NCI-H1694 (cell line): ENCODE measurements at places on chromosomes 6 and 20.

DNA sequence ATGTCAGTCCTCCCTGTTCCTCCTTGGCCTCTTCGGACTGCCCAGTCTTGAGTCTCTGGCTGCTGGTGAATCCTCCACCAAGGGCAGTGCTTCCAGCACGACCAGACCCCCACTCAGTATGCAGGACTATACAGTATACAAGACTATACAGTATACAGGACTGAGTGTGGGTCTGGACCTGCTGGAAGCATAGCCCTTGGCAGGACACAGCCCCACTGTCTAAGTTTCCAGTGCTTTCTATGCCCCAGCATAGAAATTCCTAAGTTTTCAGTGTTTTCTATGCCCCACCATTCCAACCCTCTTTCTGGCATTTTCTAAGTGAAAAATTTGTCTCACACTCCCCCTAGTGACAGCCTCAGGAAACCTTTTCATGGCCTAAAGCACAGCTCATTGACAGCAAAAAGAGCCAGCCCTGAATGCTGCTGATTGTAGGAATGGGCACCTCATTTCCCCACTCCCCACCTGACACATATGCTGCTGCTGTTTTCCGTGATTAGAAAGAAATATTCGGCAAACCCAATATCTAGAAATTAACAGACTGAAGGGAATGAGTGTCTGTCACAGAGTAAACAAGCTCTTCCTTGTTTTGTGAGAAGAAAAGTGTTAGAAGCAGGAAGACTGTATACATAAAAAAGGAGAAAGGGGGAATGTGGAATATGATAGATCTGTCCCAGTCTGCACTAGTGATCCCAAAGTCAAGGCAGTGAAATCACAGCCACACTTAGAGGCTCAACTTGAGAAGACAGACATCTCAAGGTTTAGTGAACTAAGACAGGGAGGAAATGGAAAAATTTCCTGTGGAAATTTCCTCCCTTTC is 206.9 kb downstream of the IBTK start:
- DNase-seq = peak; percentile 9

- DNase-seq = no peak
These were observed 864.2 kb downstream of the KIF16B start for GRCh38 chr20:15708984-15709598.

DNA sequence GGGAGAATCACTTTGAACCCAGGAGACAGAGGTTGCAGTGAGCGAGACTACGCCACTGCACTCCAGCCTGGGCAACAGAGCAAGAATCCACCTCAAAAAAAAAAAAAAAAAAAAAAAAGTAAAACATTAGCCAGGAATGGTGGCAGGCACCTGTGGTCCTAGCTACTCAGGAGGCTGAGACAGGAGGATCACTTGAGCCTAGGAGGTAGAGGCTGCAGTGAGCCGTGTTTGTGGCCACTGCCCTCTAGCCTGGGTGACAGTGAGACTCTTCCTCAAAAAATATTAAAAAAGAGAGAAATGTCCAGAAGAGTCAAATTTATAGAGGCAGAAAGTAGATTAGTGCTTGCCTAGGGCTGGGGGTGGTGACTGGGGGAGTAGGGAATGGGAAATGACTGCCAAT is 6.8 kb upstream of the PIGU start:
- no peak for DNase-seq

DNA sequence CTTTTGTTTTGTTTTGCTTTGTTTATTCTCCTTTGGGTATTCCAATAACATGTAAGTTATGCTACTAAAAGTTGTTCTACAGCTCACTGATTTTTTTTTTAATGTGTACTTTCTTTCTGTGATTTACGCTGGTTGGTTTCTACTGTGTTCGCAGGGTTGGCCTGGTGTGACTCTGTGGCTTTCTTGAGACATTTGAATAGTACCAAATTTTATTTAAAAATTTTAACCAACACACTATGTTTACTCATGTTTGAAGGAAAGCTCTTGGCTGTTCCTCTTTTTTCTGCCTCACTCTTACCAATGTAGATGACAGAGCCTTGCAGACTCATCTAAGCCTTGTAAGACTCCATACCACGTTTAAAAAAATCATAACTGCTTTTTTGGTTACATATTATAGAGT is 1784.9 kb upstream of the DEFB115 start:
- no peak for DNase-seq

DNA sequence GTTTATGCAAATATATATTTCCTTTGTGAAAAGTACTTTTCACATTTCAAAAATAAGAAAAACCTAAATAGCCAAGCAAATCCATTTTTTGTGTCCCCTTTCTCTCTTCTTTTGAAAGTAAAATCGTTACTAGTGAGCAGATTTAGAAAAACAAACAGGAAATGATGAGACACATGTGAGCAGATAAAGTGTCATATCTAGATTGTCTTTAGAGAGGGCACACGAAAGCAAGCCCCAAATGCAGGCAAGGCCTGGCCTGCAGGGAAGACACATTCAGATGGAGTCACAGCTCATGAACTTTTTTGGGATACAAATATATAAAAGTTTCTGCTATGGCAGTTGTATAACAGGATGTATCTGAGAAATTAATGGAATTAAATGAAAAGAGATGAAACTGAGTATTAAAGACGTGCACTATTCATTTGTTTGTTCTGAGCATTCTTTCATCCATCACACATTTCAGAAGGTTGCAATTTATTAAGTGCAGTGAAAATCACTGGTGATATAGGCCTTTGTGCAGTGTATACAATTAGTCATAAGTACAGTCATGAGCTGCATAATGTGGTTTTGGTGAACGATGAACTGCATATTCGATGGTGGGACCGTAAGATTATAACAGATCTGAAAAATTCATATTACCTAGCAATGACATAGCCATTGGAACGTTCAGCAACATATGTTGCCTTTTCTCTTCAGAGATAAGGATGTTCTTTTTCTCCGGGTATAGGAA is 101.4 kb downstream of the PACRG start:
- no peak for DNase-seq

- DNase-seq = no peak
These were observed 121.4 kb upstream of the LY86 start for GRCh38 chr6:6466967-6467761.

GRCh38 chr6:15194453-15194852 is 51.4 kb upstream of the JARID2 start:
- no peak for DNase-seq

GRCh38 chr6:35573495-35574110 is 60.9 kb upstream of the TULP1 start:
- DNase-seq = no peak

- no peak for DNase-seq
These were observed 1303.8 kb upstream of the ADGRB3 start for GRCh38 chr6:67331304-67331703.

DNA sequence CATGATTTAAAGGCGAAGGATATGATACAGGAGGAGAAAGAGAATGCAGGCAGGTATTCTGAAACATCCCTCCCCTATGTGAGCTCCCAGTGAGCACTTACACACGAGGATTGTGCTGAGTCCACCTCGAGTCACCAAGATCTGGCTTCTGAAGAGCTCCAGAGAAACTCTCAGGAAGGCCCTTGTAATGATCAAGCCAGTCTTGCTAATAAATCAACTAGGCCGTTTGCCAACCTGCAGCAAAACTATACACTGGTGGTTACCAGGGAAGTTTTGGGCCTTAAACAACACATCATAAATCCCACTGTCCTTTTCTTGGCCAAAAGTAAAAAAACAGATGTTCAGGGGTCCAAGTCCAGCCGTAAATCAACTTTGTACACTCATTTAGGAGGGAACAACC is 79.2 kb downstream of the STXBP5 start:
- DNase-seq = no peak

GRCh38 chr6:145954985-145955384 is 9.2 kb downstream of the SHPRH start:
- DNase-seq = no peak

DNA sequence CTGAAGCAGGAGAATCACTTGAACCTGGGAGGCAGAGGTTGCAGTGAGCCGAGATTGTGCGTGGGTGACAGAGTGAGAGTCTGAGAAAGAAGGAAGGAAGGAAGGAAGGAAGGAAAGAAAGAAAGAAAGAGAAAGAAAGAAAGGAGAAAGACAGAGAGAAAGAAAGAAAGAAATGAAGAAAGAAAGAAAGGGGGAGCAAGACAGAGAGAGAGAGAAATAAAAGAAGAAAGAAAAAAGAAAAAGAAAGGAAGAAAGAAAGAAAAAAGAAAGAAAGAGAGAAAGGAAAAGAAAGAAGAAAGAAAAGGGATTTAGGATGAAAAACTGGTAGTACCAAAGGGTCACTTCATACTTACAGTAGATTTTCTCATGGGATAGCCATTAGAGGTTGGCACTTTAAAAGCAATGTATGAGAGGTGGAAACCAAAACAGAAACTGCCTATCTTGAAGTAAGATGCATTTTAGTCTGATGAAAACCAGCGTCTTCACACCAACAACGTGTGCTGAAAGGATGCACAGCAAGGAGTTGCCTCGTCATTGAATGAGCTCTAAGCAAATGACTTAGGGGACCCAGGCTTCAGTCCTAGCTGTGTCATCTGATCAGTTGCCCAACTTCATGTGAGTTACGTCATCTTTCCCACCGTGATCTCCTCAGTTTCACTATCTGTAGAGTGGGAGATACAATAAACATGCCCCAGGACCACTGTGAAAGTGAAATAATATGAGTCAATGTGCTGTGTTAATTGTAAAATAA is 133.9 kb upstream of the NEDD9 start:
- DNase-seq = no peak

DNA sequence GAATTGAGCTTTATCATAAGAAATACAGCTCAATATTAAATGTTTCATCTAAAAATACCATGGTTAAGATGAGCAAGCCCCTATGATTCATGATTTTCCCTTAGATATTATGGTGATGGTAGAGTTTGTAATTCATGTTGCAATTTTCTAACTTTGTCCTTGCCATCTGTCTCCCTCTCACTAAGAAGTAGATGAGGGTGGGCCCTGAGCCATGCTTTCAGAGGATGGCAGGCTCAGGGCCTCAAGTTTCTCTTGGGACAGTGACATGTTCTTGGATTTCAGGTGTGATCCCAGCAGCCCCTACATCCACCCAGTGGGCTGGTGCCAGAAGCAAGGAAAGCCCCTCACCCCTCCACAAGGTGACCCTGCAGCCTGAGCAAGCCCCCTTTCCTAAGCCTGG is 25.6 kb downstream of the L3MBTL1 start:
- DNase-seq = no peak

GRCh38 chr20:38083338-38084048 is 49.9 kb downstream of the RPRD1B start:
- no peak for DNase-seq

DNA sequence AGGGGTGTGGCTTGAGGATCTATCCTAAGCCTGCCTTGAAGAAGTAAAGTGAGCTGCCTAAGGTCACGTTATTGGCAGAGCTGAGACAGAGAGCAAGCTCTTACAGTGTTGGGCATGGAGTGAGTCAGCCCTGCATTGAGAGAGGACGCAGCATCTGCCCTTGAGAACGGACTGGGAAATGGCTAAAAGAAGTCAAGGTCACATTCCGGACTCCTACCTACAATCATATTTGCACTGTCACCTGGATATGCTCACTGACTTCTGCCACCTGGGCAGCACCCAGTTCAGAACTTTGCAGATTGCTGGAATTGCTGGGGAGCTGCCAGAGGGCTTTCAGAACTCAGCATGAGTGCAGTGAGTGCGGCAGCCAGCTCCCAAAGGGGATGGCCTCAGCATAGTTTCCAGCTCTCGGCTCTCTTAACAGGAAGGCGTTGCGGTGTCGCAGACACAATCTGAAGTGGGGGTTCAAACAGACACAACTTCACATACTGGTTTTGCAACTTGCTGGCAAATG is 199.3 kb upstream of the SGK1 start:
- no peak for DNase-seq

GRCh38 chr20:12924126-12924525 is 84.6 kb upstream of the SPTLC3 start:
- DNase-seq = no peak

- DNase-seq = no peak
These were observed at the start of gene RCAN2 for GRCh38 chr6:46491201-46491627. Gene RCAN2 (minus strand): TSS chr6:46491449.

- DNase-seq = no peak
These were observed 30.8 kb downstream of the GSTA4 start for GRCh38 chr6:52964318-52964717.

DNA sequence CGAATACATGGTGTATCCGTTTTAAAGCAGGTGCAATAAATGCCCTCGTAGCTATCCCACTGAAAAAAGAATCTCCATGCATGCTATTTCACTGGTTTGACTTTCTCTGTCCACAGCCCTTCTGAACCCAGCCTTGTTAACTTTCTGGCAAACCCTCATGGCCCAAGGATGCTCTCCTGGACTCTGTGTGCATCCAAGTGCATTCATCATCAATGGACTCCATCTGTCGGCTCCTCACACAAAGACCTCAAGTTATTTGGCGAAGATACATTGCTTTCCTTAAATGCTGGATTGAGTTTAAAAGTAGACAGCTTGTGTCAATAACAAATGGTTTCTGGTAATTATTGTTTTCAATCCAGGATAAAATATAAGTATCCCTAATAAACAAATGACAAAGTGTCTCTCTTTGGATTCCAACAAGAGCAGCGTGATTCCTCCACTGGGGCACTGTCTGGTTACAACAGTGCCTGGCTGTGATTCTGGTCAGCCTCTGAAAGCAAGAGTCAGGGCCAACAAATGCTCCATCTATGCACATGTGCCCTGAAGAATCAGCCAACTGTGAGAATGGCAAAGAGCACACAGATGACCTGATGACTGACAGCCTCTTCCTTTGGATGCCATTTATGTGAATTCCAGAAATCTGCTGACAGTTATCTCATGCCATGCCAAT is 55.7 kb downstream of the FYN start:
- DNase-seq = no peak

GRCh38 chr6:111741177-111741952 is 131.9 kb downstream of the FYN start:
- no peak for DNase-seq

DNA sequence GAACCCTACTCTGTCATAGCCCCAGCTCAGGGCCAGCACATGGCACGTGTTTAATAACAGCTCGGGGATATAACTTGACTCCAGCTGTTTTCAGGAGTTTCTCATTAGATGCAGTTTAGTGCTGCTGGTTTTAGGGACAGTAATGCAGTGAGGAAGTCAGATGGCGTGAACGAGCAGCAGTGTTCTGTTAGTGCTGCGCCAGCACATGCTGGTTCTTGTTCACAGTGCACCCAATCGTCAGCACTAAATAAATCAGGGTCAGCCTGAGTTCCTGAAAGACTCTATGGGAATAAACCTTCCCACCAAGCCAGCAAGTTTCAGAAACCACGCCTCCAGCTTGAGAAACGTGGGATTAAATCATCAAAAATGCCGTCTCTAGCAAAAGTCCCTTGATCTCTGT is 235.9 kb upstream of the SUPT3H start:
- no peak for DNase-seq
